T-cell (primary cell): ENCODE measurements at places on chromosomes 12 and 14. TPM values are rescaled to one million over a fixed set of nuclear protein-coding genes. Genes with fewer than 3 reads are reported as not detected.

HOXC10 gene
- total RNA-seq, result not detected

CD27 gene
- total RNA-seq, result 115 TPM

GZMH gene
- total RNA-seq, result 4.0 TPM

SOAT2 gene
- total RNA-seq, result 1.5 TPM

LMNTD1 gene
- total RNA-seq, result not detected

BICDL1 gene
- 158 TPM for total RNA-seq

EEA1 gene
- 21.4 TPM for total RNA-seq

- H3K4me3 ChIP-seq, result no peak overlapping the region
- H3K27me3 ChIP-seq, result no peaks in the 10 kb centered on the region
Observed at GRCh38 chr12:26096036-26096435, 28.8 kb downstream of the BHLHE41 start.

- no peaks in the 10 kb centered on the region for H3K27me3 ChIP-seq
- no peak overlapping the region for H3K27ac ChIP-seq
- H3K4me1 ChIP-seq, result peaks cover 49% of the 10 kb centered on the region
Observed at GRCh38 chr14:89366864-89367778, 49.9 kb downstream of the FOXN3 start.

GRCh38 chr14:91963465-91963864 lies 16.0 kb upstream of the FBLN5 start:
- H3K36me3 ChIP-seq, result peaks cover 5% of the 10 kb centered on the region
- no peaks in the 10 kb centered on the region for H3K4me1 ChIP-seq
- H3K4me3 ChIP-seq, result no peak overlapping the region
- H3K27me3 ChIP-seq, result no peaks in the 10 kb centered on the region
- no peak for DNase-seq

DNA sequence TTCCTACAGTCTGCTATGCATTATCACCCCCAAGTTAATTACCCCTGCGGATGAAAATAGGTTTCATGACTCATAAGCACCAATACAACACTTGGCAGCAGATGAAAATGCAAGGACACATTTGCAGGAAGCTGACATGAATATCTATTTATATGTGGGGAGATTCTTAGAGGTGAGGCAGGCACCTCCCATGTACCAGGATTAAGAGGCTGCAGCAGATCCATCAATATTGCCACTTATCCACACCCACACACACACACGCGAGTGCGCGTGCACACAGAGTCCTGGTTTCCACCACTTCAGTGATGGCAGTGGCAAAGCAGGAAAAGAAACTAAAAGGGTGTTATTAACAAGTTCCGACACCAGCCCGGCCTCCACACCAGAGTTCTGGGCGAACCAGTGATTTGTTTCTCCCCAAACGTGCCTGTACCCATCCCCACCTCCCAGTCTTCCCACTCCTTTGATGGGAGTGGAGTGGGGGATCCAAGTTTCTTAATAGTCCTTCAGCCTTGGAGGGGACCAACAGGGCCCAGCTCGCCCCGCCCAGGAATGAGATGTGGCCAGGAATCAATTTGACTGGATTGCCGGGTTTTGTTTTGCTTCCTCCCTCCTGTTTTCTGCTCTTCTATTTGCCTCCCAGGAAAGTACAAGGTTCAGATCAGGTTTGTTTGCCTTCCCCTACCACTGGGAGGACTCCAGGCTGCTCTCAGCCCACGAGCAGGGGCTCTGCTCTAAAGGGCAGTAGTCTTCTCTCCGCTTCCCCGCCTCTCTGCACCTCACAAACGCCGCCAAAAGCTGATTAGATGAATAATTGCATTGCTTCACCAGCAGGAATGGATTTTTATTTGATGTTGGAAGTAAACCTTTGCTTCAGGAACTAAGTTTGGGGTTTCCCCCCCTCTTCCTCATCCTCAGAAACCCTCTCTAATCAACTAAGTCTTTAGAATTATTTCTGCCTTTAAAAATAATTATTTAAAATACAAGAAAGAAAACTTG lies 5.2 kb downstream of the IRF2BPL start:
- DNase-seq, result no peak
- H3K4me1 ChIP-seq, result peaks cover 15% of the 10 kb centered on the region
- H3K27me3 ChIP-seq, result no peaks in the 10 kb centered on the region
- peaks cover 12% of the 10 kb centered on the region for H3K36me3 ChIP-seq
- H3K27ac ChIP-seq, result peak overlapping the region; percentile 47

DNA sequence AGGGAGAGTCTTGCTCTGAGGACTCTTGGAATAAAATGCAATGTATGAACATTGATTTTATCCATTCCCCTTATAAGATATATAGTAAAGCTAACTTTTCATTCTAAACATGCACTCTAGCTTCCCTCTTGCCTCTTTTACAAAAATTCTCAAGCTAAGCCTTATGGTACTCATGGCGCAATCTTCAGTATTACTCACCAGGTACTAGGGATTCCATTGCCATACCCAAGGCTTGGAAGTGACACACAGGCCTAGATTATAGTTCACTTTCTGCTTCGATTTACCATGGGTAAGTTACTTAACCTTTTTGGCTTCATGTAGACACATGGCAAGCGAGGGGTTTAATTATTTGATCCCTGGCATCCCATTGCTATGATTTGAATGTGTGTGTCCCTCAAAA lies 331.5 kb downstream of the LRIG3 start:
- no peaks in the 10 kb centered on the region for H3K4me1 ChIP-seq
- H3K27ac ChIP-seq, result no peak overlapping the region

GRCh38 chr14:70707138-70708038 lies 65.7 kb downstream of the TTC9 start:
- no peaks in the 10 kb centered on the region for H3K27me3 ChIP-seq
- H3K36me3 ChIP-seq, result no peaks in the 10 kb centered on the region
- H3K4me1 ChIP-seq, result no peaks in the 10 kb centered on the region
- H3K27ac ChIP-seq, result no peak overlapping the region
- DNase-seq, result no peak

DNA sequence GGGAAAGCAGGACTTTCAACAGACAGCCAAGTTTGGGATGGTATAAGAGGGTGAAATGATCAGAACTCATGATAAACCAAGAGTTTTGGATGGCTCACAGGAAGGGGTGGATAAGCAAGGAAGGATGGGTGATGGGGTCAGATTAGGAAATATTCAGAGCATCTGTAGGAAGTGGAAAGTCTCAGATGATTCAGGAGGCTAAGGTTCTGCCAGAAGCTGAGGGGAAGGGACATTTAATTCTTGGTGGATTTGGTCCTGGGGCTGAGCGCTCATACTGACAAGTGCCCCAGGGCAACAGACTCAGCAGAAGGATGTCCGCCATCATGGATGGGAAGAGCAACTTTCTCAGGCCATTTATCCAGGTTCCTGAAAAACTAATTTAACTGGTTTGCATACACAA lies 28.4 kb upstream of the BDKRB2 start:
- DNase-seq, result no peak
- H3K27me3 ChIP-seq, result no peaks in the 10 kb centered on the region
- H3K27ac ChIP-seq, result no peak overlapping the region
- no peaks in the 10 kb centered on the region for H3K36me3 ChIP-seq
- H3K4me1 ChIP-seq, result no peaks in the 10 kb centered on the region

- H3K4me1 ChIP-seq, result no peaks in the 10 kb centered on the region
- DNase-seq, result no peak
- no peak overlapping the region for H3K4me3 ChIP-seq
- H3K27me3 ChIP-seq, result no peaks in the 10 kb centered on the region
Observed at GRCh38 chr12:72207079-72207478, 65.1 kb upstream of the TRHDE start.

DNA sequence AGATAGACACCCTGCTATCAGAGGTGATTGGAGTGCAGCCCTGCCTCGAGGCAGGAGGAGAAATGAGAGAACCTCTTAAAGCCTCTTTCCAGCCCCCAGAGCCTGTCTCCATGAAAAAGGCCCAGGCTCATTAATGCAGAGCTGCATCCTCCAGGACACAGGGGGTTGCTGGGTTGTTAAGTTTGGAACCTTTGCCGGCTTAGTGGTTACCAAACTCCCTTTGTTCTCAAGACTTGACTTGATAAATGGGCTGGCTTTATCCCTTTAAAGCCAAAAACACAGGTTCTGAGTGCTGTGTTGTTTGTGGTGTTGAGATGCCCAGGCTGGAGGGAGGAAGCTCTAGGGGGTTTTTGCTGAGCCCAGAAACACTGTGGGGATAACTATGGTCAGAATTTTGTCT lies 71.0 kb downstream of the DAD1 start:
- H3K4me1 ChIP-seq, result peaks cover 86% of the 10 kb centered on the region
- peak overlapping the region; percentile 90 for H3K27ac ChIP-seq
- no peaks in the 10 kb centered on the region for H3K27me3 ChIP-seq
- peaks cover 79% of the 10 kb centered on the region for H3K36me3 ChIP-seq
- no peak for DNase-seq
- peak overlapping the region; percentile 47 for H3K4me3 ChIP-seq
